Activated CD4-positive, alpha-beta T cell treated with anti-CD3 and anti-CD28 coated beads, Interleukin-2, amount 50 U/mL, for 24 hours (primary cell): ENCODE measurements at places on chromosomes 11 and 22.

DNA sequence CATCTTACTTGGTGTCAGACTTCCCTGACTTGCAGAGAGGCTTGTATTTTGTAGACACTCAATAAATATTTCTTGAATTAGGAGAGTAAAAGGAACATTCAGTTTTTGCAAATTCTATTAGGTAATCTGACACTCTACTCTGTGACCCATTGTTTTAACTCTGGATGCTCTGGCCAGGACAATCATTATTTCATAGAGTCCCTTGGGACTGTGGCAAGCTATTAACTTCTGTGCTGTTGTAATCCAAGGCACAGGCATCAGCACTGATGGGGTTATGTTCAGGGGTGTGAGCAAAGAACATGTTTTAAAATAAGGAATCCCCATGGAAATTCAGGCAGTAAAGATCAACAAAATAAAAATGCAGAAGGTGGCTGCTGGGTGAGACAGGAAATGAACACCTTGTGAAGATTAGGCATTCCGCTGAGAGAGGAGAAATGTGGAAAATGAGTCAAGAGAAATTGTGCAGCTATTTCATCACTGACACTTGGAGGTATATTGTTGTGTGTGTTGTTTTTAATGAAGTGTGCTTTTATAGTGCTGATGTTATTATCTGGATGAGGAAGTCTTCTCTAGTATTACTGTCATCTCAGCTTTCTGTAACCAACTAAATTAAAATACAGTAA lies 175.2 kb downstream of the WNT11 start:
- no peak for DNase-seq

GRCh38 chr11:58771458-58771855 lies 39.7 kb upstream of the GLYAT start:
- no peak for DNase-seq

- DNase-seq = no peak
Observed at GRCh38 chr11:134539285-134539684, 127.2 kb upstream of the B3GAT1 start.

DNA sequence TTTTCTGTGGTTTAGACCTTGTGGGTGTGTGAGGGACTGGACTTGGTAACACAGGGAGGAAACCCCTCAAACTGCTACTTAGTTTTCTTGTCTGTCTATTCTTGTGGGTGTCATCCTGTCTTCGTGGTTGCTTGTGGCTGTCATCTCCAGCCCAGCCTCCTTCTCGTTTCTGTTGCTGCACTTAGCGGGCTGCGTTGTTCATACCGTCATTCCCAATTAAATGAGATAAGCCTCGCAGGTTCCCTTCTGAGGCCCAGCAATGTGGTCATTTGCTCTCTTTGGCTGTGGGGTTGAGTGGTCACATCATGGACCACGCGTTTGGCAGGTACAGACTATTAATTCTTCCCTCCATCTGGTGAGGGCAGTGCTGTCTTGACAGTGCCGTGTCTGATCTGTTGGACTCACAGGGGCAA lies 18.8 kb downstream of the PANX1 start:
- no peak for DNase-seq

- DNase-seq = no peak
Observed at GRCh38 chr11:74949753-74950137, 679 bp downstream of the SPCS2 start.

GRCh38 chr11:69396051-69396947 lies 85.2 kb upstream of the LINC01488 start:
- no peak for DNase-seq

- DNase-seq = no peak
Observed at GRCh38 chr22:17655289-17655688, 16.7 kb downstream of the BCL2L13 start.
